Cardiac muscle cell (in vitro differentiated cells and primary cell): ENCODE measurements at places on chromosomes 13 and 19. TPM values are rescaled to one million over a fixed set of nuclear protein-coding genes. Genes with fewer than 3 reads are reported as not detected.

Gene CLIP3
- polyA plus RNA-seq: 18.9 and 26.4 TPM in 2 replicates

Gene SIGLEC9
- not detected in 2 replicates for polyA plus RNA-seq

Gene SLC25A41
- 0.96 and 1.7 TPM in 2 replicates for polyA plus RNA-seq

Gene ZNF345
- polyA plus RNA-seq: 10.7 and 14.0 TPM in 2 replicates

Gene KASH5
- polyA plus RNA-seq: 1.2 TPM in 1 of 2 replicates, not detected in the other

Gene RFPL4A
- polyA plus RNA-seq: not detected in 2 replicates

Gene ACP7
- not detected in 2 replicates for polyA plus RNA-seq

Gene TMEM147
- 186 and 260 TPM in 2 replicates for polyA plus RNA-seq

Gene SGCG
- polyA plus RNA-seq: 0.66 TPM in 1 of 2 replicates, not detected in the other

Gene ZNF575
- polyA plus RNA-seq: 0.72 and 3.3 TPM in 2 replicates

Gene ZNF90
- polyA plus RNA-seq: 7.6 and 8.1 TPM in 2 replicates

Gene ZNF460
- 1.8 and 5.9 TPM in 2 replicates for polyA plus RNA-seq

Gene NR2F6
- polyA plus RNA-seq: 124 and 141 TPM in 2 replicates

Gene ZNF154
- polyA plus RNA-seq: 11.1 and 16.3 TPM in 2 replicates

Gene RYR1
- polyA plus RNA-seq: 0.71 and 3.5 TPM in 2 replicates

Gene TPTE2
- 0.17 TPM in 1 of 2 replicates, not detected in the other for polyA plus RNA-seq

Gene NLRP4
- not detected in 2 replicates for polyA plus RNA-seq

Gene CEACAM19
- 4.3 and 5.0 TPM in 2 replicates for polyA plus RNA-seq

Gene ZNF430
- 6.3 and 13.5 TPM in 2 replicates for polyA plus RNA-seq

Gene KLK10
- polyA plus RNA-seq: not detected in 2 replicates

Gene DAND5
- 0.07 and 0.09 TPM in 2 replicates for polyA plus RNA-seq

Gene ATP4B
- polyA plus RNA-seq: 0.29 TPM in 1 of 2 replicates, not detected in the other

Gene FOXA3
- 1.3 and 1.9 TPM in 2 replicates for polyA plus RNA-seq

Gene UTP14C
- polyA plus RNA-seq: 8.0 TPM in 2 replicates

Gene CCNE1
- polyA plus RNA-seq: 17.1 and 21.8 TPM in 2 replicates

Gene DLL3
- 12.2 and 13.9 TPM in 2 replicates for polyA plus RNA-seq

Gene CELF5
- polyA plus RNA-seq: 4.5 and 7.2 TPM in 2 replicates

Gene RASGRP4
- polyA plus RNA-seq: 0.35 TPM in 1 of 2 replicates, not detected in the other

Gene LAIR1
- polyA plus RNA-seq: not detected in 2 replicates

Gene EHD2
- 0.64 and 2.7 TPM in 2 replicates for polyA plus RNA-seq

Gene CEACAM20
- not detected in 2 replicates for polyA plus RNA-seq

Gene SYNE4
- 8.7 and 11.4 TPM in 2 replicates for polyA plus RNA-seq

Gene KLK3
- 1.00 TPM in 1 of 2 replicates, not detected in the other for polyA plus RNA-seq

Gene FIZ1
- polyA plus RNA-seq: 18.7 and 25.3 TPM in 2 replicates

Gene FCGBP
- polyA plus RNA-seq: not detected in 2 replicates

Gene ZNF497
- 5.8 and 6.8 TPM in 2 replicates for polyA plus RNA-seq

Gene PCDH17
- 0.86 and 1.4 TPM in 2 replicates for polyA plus RNA-seq

Gene SYCN
- not detected in 2 replicates for polyA plus RNA-seq

Gene ZNF473
- polyA plus RNA-seq: 4.4 and 5.3 TPM in 2 replicates

Gene PSPN
- 2.7 and 3.0 TPM in 2 replicates for polyA plus RNA-seq

Gene SHC2
- polyA plus RNA-seq: 39.9 and 54.6 TPM in 2 replicates

Gene CD33
- not detected in 2 replicates for polyA plus RNA-seq

Gene HSD17B14
- polyA plus RNA-seq: 31.7 and 35.1 TPM in 2 replicates

Gene RPS16
- 508 and 542 TPM in 2 replicates for polyA plus RNA-seq

Gene RCBTB2
- polyA plus RNA-seq: 13.2 and 15.4 TPM in 2 replicates

Gene CEACAM6
- not detected in 2 replicates for polyA plus RNA-seq

Gene VSTM2B
- not detected in 2 replicates for polyA plus RNA-seq

Gene IGFL2
- polyA plus RNA-seq: 0.56 TPM in 1 of 2 replicates, not detected in the other

Gene DIRAS1
- polyA plus RNA-seq: 3.1 and 3.3 TPM in 2 replicates

Gene F10
- polyA plus RNA-seq: 4.0 and 6.6 TPM in 2 replicates

Gene SNRNP70
- 470 and 492 TPM in 2 replicates for polyA plus RNA-seq

Gene CYP2F1
- not detected in 2 replicates for polyA plus RNA-seq

Gene OR1M1
- polyA plus RNA-seq: not detected in 2 replicates

Gene FLT3
- not detected in 2 replicates for polyA plus RNA-seq

Gene PSG4
- polyA plus RNA-seq: not detected in 2 replicates

Gene SIX5
- 40.4 and 41.1 TPM in 2 replicates for polyA plus RNA-seq

Gene GPR12
- not detected in 2 replicates for polyA plus RNA-seq

Gene SHISA2
- polyA plus RNA-seq: 11.8 and 16.5 TPM in 2 replicates
